Vagina (tissue), 2 donors: ENCODE measurements at places on chromosomes 1 and 21. TPM values are rescaled to one million over a fixed set of nuclear protein-coding genes. Genes with fewer than 3 reads are reported as not detected.

The PEX19 gene
- total RNA-seq, result 47.9 TPM

The ERG gene
- total RNA-seq, result 20.9 TPM

The NID1 gene
- total RNA-seq, result 154 TPM

The SYNJ1 gene
- 22.8 TPM for total RNA-seq

The ACTL8 gene
- not detected for total RNA-seq

The GART gene
- 47.6 TPM for total RNA-seq

The OR6P1 gene
- total RNA-seq, result not detected

The AZIN2 gene
- 7.9 TPM for total RNA-seq

GRCh38 chr1:174789399-174789798, 210.3 kb upstream of the CACYBP start:
- no peak for DNase-seq

DNA sequence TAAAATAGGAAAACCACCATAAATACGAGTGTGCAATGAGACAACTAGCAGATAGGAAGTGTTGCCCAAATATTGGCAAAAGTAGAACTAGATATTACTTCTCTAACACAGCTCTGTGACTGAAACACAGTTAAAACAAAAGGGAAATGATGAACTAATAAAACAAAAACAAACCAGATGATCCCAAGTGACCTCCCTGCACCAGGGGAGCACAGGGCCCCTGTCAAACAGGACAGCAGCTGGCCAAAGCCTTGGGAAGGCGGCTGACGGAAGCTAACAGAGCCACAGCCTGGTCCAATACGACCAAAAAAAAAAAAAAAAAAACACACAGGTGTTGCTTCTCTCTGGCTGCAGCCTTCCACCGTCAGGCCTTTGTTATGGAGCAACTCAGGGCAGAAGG, 17.8 kb downstream of the ZBTB17 start:
- no peak for DNase-seq

GRCh38 chr1:88979749-88980116, 12.7 kb downstream of the KYAT3 start:
- DNase-seq, result no peak

GRCh38 chr21:33914188-33914587, 1.4 kb downstream of the ATP5PO start:
- no peak for DNase-seq

- DNase-seq, result no peak
Measured at GRCh38 chr1:218636548-218636947, 291.4 kb downstream of the TGFB2 start.

DNA sequence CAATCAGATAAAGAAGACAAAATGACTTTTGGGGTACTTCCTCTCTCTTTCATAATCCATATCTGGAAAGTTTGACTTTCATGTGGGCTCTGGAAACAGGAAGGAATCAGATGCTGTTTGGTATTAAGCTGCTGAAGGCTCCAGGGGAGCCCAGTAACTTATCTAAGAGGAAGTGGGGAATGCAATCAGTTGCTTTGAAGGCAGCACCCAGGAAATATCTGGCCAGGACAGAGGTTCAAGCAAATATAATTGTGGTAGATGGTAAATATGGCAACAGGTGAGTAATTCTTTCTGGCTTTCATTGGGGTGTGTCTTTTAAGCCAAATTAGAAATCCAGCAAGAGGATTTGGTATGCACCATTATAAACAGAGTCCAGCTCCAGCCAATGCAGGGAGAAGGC, 44.4 kb downstream of the COLGALT2 start:
- no peak for DNase-seq

DNA sequence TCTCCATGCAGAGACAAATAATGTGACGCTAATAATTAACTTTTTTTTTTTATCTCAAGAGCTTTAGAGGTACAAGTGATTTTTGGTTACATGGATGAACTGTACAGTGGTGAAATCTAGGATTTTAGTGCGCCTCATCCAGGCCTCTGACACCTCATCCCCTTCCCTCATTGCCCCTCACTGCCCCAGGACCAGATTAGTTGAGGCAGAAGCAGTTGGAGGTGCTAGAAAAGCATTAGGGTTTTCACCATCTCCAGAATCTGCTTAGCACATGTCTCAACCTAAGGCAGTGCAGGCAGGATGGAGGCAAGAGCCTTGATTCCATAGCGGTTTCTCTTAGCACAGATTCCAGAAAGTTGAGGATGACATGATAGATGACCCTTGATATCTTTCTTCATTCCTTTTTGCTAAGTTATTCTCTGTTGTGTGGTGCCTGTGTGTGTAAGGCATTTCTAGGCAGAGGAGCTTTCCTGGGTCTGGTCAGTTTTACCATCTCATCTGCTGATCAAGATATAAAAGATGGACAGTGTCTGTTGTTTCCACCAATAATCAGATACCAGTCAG, 16.3 kb upstream of the IL10 start:
- no peak for DNase-seq

- DNase-seq, result no peak
Measured at GRCh38 chr1:71087060-71087459, 6.2 kb upstream of the ZRANB2 start.
